ENCODE measurements at places on chromosomes 5 and 9.

GRCh38 chr9:126372716-126373115 lies 46.1 kb downstream of the MVB12B start:
- no peak for DNase-seq

DNA sequence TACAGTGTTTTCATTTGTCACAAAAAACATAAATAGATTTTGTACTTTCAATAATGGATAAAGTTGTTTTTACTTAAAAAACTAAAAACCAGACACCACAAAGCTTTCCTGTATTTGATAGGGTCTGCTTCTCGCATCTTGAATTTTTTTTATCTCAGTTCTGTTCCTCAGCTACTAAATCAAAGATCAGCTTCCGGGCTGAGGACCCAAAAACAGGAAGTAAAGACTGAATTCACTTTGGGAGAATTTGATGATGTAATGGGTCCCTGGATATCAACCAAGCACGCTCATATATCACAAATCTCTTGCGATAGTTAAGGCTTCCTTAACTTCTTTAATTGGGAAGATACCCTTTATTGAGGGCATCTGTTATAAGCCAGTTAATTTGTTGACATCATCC lies 24.1 kb downstream of the ITK start:
- no peak for DNase-seq

DNA sequence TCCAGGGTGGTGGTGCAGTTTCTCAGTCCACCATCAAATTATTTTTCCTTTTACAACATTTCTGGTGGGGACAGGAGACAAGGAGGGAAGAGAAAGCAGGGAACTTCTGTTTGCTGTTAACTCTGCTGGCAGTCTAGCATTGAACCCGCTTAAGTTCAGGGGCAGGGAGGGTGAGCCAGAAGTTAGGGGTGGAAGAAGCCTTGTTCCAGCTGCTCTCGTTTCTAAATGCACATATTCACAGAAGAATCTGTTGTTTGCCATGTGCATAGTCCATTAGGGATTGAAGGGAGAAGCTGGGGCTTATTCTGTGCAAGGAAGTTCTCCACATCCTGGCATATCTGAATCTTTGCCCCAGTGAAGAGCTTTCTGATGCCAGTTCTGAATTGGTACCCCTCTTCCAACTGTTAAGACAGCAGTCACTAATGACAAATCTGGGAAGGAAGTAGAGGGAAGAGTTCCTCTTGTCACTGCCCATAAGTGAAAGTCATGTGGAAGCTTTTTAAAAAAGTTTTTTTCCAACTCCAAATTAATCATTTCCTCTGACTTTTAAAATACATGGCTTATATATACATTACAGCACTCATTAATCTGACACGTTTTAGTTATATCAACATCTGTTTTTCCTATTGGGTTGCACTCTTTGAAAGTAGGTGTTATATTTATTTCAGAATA lies 32.6 kb upstream of the ACOT12 start:
- DNase-seq, result no peak

- DNase-seq, result no peak
Measured at GRCh38 chr5:123035360-123035917, 1.1 kb downstream of the PPIC start.

GRCh38 chr5:181232593-181232992 lies 9.5 kb downstream of the TRIM41 start:
- DNase-seq, result no peak

- no peak for DNase-seq
Measured at GRCh38 chr9:134775081-134775951, 105.3 kb upstream of the FCN2 start.

- no peak for DNase-seq
Measured at GRCh38 chr5:19031491-19031890, 956.5 kb downstream of the CDH18 start.

DNA sequence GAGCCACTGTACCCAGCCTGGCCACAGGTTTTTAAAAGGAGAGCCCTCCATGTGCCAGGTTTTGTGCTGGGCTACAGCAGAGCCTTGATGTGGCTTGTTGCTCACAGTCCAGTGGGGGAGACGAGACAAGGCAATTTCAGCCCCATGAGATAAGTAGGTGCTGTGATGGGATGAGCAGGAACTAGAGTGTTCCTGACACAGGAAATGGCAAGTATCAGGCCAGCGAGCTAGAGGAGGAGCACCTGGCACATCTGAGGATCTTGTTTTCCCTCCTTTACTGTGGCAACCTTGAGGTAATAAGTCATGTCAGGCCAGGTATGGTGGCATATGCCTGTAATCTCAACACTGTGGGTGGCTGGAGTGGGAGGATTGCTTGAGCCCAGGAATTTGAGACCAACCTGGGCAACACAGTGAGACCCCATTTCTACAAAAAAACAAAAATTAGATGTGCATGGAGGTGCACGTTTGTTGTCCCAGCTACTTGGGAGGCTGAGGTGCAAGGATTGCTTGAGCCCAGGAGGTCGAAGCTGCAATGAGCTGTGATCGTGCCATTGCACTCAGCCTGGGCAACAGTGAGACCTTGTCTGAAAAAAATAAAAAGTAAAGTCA lies 3.8 kb upstream of the ZDHHC12 start:
- DNase-seq, result no peak

- DNase-seq, result no peak
Measured at GRCh38 chr5:112915831-112916230, 6.2 kb downstream of the REEP5 start.

DNA sequence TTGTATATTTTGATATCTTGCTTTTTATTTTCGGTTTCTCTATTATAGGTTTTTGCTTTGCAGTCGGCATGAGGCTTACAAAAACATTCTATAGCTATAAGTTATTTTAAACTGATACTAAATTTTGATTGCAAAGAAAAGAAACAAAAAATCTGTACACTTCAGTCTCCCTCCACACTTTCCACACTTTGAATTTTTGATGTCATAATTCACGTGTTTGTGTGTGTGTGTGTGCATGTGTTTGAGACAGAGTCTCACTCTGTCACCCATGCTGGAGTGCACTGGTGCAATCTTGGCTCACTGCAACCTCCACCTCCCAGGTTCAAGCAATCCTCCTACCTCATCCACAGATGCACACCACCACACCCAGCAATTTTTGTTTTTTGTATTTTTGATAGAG lies 124.9 kb downstream of the MRPS30 start:
- no peak for DNase-seq

DNA sequence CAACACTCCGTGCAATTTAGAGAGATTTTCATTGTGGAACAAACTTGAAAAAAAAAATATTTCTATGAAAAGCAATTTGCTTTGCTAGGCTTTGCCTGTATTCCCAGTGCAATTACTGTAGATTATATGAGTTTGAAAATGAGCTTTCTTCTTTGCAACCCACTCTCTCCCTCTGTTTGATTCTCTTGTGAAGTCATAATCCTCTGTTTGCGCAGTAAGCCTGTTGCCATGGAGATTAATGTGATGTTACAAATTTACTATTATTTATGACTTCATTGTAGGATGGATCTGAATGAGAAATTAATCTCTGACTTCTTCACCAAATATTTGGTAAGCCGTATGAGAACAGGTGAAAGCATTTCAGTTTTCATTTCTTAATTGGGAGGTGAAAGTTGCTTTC lies 320.3 kb downstream of the SPATA31D1 start:
- no peak for DNase-seq

DNA sequence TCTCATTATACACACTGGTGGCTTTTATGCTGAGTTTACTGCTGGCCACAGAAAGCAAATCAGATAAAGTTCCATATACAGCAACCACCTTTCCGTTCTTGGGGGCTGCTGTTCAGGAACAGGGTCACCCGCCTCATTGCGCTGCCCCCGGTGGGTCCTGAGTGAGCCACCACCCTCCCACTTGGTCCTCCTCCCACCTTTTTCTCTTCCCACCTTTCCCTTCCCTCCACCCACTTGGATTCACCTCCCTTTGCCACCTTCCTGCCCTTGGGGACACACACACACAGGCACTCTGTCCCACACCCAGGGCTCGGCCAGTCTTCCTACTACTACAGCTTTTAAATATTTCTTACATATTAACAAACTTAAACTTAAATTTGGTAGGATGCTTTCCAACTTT lies 127.6 kb downstream of the WDR70 start:
- no peak for DNase-seq

DNA sequence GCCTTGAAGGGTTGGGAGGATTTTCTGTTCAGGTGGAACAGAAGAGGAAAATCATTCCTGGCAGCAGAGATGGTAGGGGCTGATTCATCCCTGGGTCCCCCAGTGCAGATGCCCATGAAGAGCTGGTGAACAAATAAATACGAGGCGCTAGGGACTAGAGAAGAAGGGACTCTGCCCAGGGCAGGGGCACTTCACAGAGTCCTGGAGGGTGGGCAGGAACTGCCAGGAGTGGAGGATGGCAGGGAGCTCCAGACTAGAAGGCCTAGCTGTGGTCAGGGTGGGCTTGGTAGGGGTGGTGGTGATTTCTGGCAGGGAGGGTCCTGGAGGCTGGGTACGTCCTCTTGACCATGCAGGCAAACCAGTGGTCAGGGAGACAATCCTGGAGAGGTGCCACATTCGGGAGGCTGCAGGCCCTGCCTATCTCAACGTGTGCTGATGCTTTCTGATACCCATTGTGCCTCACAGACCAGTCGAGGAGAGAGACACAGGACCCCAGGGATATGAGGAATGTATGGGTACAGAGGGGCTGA lies 69.9 kb downstream of the CRB2 start:
- no peak for DNase-seq

- DNase-seq, result no peak
Measured at GRCh38 chr5:77981820-77982219, 205.7 kb upstream of the TBCA start.

- no peak for DNase-seq
Measured at GRCh38 chr5:59660737-59661136, 232.8 kb downstream of the PDE4D start.

GRCh38 chr9:96487029-96487396 lies 37.0 kb downstream of the HABP4 start:
- DNase-seq, result no peak

DNA sequence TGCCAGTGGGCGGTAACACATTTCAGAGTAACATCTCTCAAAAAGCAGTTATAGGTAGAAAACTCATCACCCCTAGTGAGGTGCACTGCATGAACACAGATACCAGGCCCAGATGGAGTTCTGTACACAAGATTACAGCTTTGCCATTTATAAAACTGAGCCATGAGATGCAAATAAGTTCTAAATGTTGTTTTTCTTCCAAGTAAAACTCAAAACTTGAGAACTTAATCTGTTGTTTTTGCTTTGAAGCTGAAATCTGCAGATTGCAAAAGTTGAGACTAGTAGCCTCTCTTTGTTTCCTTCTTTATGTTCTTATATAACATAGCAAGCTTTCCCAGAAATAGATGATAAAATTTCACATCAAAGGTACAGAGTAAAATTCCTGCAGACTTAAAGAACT lies 434.1 kb downstream of the PLK2 start:
- no peak for DNase-seq

GRCh38 chr9:36559036-36559695 lies 13.5 kb upstream of the MELK start:
- no peak for DNase-seq

DNA sequence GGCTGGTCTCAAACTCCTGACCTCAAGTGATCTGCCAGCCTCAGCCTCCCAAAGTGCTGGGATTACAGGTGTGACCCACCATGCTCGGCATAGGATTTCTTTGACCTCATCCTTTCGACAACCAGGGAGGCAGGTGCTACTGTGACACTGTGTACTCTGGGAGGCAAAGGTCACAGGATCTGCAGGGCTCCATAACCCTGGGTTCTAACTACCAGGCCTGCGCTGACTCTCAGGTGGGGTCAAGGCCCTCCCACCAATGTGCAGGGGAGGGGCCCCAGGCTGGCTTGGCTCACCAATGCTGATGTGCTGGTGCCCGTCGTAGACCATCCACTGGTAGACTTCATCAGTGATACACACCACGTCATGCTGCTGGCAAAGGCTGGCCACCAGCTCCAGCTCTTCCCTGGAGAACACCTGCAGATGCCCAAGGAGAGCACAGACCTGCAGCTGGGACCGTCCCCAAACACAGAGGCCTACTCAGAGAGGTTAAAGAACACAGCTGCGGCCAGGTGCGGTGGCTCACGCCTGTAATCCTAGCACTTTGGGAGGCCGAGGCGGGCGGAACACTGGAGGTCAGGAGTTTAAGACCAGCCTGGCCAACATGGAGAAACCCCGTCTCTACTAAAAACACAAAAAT lies 7.0 kb upstream of the SPOUT1 start:
- no peak for DNase-seq

DNA sequence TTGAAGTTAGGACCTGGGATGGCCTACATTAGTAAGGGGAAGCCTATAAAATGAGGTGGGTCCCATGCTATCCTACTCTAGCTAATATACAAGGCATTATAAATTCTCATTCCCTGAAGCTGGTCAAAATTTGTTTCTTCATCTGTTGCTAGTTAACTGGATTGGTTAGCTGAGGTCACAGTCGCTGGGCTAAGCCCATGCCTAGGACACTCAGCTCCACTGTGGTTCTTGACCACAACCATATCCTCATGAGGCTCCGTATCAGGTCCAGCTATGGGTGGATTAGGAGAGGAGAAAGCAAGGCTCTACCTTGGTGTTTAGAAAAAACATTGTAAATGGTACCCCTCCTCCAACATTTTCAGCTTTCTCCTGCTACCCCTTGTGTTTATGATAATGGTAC lies 52.8 kb upstream of the RAI14 start:
- no peak for DNase-seq

DNA sequence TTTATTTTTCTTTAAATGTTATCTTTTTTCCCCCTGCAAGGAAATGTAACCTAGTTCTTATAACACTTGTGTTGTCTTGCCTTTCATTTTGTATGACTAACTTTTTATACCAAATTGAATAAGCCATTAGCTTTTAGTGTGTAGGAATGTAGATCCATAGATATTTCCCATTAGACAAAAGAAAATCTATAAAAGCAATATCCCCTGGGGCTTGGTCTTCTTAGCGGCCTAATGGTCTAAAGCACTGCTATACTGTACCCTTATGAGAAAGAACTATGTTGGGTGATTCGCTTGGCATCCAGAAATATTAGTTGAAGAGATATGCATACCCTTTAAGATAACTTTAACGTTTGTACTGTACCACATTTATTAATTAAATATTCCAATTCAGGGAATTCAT lies 289.2 kb downstream of the CCDC171 start:
- DNase-seq, result no peak

GRCh38 chr5:78467752-78468357 lies 107.4 kb downstream of the SCAMP1 start:
- no peak for DNase-seq

- no peak for DNase-seq
Measured at GRCh38 chr9:109064963-109065702, 51.8 kb upstream of the CTNNAL1 start.

- DNase-seq, result no peak
Measured at GRCh38 chr9:134548185-134548584, 93.4 kb upstream of the COL5A1 start.

- no peak for DNase-seq
Measured at GRCh38 chr5:150107909-150108447, 21.6 kb upstream of the CSF1R start.

GRCh38 chr5:172828911-172829431 lies 5.1 kb upstream of the ERGIC1 start:
- DNase-seq, result no peak
